Psoas muscle (tissue), 8 donors: ENCODE measurements at places on chromosomes 1 and 21. TPM values are rescaled to one million over a fixed set of nuclear protein-coding genes. Genes with fewer than 3 reads are reported as not detected.

Gene LCE3D
- not detected for total RNA-seq

DNA sequence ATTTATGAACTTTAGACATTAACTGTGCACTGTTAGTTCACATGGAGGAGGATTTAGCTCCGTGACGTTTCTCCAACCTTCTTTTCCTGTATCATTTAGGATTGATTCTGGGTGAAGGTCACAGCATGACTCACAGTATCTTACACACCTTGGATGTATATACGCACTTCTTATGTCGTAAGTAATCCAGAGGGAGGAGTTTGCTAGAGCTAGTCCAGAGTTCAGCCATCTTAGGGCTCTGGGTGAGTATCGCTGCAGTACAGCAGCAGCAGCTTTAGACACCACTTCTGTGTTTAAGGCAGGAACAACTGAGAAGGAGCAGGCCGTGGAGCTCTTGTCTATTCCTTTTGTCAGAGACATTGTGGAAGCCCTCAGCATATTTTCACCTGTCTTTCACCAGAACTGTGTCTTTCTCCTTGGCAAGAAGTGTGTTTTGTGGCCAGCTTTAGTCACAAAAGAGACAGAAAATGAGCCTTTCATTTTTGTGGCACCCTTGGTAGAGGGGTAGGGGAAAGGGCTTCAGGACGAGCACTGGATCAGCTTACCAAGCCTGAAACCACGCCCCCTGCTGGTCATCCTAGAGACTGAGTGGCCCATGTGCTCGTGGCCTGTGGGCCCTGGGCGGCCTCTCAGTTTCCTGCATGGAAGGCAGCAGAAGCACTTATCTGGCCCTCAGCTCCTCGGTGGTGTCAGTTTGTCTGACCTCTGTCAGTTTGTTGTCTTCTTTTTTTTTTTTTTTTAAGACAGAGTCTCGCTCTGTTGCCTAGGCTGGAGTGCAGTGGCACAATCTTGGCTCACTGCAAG is 64.0 kb downstream of the ADARB1 start:
- DNase-seq: peak; percentile 74

Gene IFI44L
- total RNA-seq: 5.3 TPM

Gene TRPM2
- 0.86 TPM for total RNA-seq

GRCh38 chr21:18549214-18549905 is 145.8 kb upstream of the TMPRSS15 start:
- DNase-seq: no peak

GRCh38 chr1:88466011-88466410 is 218.1 kb upstream of the PKN2 start:
- no peak for DNase-seq

Gene HTR6
- not detected for total RNA-seq

DNA sequence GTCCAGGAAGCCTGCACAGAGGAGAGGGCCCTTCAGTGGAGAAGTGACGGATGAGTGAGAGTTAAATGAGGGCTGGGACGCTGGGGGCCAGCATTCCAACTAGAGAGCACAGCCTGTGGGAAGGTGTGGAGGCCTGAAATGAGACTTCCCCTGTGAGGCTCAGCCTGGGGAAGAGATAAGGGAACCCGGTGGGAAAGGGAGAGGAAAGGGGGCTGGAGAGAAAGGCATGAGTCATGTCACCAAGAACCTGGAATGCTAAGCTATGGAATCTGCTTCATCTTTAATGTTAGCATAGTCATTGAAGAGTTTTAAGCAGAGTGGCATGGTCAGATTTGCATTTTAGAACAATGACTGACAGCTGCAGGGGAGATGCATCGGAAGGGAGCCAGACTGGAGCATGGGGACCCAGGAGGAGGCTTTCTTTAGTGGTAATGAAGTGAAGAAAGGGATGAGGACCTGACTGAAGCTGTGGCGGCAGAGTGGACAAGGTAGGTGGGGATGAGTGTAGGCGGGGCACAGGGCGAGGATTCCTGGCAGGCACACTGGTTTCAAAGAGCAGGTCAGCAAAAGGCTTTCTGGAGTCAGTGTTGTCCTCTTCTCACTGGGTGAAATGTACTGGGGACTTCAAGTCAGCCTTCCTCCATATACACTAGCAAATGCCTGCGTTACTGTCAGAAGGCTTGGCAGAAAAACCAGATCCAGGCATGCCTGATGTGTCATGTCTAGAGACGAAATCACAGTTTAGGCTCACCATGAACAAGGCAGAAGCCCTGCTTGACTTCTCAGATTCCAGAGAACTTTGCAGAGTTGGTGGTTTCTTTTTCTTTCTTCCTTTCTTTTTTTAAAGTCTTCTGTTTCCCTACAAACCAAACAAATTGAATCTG is 8.0 kb downstream of the RGL1 start:
- DNase-seq: no peak

GRCh38 chr21:15421441-15421881 is 308.3 kb upstream of the USP25 start:
- no peak for DNase-seq

DNA sequence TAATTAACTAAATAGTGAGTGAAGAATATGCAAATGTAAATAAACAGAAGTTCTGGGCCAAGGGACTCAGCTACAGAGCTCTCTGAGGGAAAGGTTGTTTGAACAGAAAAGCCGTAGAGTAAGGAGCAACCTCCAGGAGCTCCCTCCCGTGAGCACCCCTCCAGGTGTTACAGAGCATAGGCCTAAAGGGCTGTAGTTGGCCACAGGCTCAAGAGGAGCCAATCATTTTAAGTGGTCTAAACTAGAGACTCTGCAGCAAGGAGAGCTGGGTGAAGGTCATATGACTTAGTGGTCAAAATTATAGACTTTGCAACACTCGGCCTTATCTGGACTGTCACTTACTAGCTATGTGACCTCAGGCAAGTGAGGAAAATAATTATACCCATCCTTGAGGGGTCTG is 19.1 kb upstream of the RXRG start:
- no peak for DNase-seq

- no peak for DNase-seq
These were observed 141.8 kb downstream of the DISP1 start for GRCh38 chr1:222956601-222957000.

- no peak for DNase-seq
These were observed 5.1 kb upstream of the C1orf159 start for GRCh38 chr1:1120866-1121591.

Gene CDK18
- 3.9 TPM for total RNA-seq

GRCh38 chr1:58432851-58433668 is 113.5 kb downstream of the OMA1 start:
- DNase-seq: no peak

Gene CBR1
- 36.5 TPM for total RNA-seq

GRCh38 chr1:204493145-204493983 is 1.2 kb downstream of the PIK3C2B start:
- peak; percentile 71 for DNase-seq

Gene SPRR3
- total RNA-seq: 0.32 TPM

Gene SYTL1
- total RNA-seq: 0.41 TPM

DNA sequence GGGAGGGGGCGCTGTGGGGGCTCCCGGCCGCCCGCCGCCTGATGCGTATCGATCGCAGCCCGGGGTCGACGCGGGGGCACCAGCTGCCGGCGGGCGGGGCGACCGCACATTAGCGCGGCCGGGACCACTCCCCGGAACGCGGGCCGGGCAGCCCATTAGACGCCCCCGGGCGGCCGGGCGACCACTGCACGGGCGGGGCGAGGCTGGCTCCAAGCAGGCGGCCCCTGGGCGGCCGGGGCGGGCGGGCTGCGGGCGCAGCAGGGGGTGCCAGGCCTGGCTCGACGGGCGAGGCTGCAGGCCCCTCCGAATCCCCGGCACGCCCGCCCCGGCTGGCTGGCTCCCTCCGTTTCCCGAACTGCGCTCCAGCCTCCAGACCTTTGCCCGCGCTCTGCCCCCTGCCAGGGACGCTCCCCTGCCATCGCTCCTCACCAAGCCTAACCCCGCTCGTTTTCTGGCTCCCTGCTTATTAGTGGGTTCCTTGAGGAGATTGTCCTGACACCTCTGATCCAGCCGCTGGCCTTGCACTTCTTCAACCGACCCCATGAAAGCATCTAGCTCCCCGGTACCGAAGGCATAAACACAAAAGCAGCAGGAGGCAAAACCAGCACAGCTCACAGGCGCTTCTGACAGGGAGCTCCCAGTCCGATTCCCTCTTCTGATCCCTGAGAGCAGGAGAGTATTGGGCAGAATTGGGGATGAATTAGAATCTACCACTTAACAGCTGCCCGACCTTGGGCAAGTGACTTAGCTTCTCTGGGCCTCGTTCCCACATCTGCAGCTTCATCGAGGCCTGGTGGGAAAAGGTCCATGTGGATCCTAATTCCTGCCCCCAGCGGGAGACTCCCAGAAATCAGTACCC is 92.6 kb upstream of the CASZ1 start:
- peak; percentile 39 for DNase-seq

DNA sequence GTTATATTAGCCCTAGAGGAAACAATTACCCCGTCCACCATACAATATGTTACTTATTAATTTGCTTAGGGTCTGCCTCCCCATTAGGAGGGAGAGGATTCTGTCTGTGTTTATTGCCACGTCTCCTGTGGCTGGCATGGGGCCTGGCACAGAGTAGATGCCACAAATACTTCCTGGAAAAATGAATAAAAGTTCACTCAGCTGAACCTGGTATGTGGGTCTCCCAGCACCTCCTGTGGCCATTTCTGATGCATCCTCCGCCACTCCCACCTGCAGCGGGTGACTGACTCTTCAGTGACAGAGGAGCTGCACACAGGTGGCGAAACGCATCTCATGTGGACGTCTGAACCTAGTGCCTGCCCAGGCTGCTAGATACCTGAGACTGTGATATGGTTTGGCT is 112.7 kb downstream of the CLIC6 start:
- DNase-seq: no peak

- DNase-seq: no peak
These were observed 38.9 kb upstream of the HMCN1 start for GRCh38 chr1:185695299-185695698.
